ENCODE measurements at places on chromosomes 3 and 15. TPM values are rescaled to one million over a fixed set of nuclear protein-coding genes. Genes with fewer than 3 reads are reported as not detected.
A peak's percentile ranks its signal among the peaks of the same experiment; 100 is the strongest.

FANCD2OS gene
- total RNA-seq = not detected

PLSCR5 gene
- total RNA-seq = not detected

TF gene
- 0.65 TPM for total RNA-seq

CHCHD4 gene
- total RNA-seq = 3.6 TPM

PROK2 gene
- total RNA-seq = 0.65 TPM

- DNase-seq = no peak
Measured at GRCh38 chr15:89645680-89646079, 9.6 kb downstream of the KIF7 start.

GRCh38 chr15:99042892-99043291 is 35.3 kb upstream of the PGPEP1L start:
- DNase-seq = no peak

DNA sequence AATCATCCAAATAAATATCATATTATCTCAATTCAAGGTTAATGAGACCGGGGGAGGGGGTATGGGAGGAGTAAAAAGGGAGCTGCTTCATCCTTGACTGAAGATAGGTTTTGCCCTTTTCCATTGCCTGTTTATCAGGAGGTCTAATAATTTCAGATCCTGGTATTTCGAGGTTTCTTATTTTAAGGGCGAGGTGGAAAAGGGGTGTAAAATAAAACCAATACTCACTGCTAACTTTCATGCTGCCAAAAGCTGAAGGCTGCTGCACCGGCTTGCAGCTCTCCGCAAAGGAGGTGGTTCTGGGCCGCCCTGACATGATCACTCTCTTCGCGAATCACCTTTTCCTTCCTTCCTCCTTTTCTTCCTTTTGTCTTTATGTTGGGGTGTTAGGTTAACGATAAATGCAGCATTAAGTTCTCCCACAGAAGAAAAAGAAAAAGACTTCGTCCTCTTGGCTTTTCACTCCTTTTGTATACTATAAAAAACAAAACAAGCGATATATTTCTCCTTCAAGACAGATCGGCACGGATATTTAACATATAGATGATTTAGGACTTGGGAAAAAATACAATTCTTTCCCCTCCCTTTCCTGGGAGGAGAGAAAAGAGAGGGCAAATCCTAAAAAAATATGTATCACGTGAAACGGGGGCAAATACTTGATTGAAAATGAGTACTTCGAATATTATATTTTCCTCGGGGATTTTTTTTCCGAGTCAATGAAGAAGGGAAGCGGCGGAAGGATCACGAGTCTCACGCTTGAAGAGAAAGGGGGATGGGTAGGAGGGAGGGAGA is 932 bp downstream of the GSK3B start:
- peak; percentile 13 for DNase-seq

DNA sequence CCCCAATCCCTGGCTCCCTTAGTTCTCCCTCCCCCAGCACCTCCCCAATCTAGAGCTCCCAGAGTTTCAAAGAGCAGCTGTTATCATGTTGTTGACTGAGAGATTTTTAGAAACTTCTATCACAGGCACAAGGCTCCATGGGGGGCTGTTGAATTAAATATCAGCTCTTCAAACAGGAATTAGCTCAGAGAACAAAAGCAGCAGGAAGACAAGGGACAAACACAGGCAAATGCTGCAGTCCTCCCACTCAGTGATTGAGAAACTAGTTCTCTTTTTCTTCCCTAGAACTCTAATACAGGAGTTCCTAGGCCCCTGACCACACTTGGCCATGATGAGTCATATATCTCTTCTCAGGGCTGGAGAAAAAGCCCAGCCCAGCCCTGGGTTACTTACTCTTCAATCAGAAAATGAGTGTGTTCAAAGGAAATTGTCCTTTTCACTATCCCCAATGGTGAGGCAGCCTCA is 262.1 kb downstream of the IGSF11 start:
- no peak for DNase-seq

GRCh38 chr3:195160257-195160898 is 110.6 kb downstream of the XXYLT1 start:
- no peak for DNase-seq

DNA sequence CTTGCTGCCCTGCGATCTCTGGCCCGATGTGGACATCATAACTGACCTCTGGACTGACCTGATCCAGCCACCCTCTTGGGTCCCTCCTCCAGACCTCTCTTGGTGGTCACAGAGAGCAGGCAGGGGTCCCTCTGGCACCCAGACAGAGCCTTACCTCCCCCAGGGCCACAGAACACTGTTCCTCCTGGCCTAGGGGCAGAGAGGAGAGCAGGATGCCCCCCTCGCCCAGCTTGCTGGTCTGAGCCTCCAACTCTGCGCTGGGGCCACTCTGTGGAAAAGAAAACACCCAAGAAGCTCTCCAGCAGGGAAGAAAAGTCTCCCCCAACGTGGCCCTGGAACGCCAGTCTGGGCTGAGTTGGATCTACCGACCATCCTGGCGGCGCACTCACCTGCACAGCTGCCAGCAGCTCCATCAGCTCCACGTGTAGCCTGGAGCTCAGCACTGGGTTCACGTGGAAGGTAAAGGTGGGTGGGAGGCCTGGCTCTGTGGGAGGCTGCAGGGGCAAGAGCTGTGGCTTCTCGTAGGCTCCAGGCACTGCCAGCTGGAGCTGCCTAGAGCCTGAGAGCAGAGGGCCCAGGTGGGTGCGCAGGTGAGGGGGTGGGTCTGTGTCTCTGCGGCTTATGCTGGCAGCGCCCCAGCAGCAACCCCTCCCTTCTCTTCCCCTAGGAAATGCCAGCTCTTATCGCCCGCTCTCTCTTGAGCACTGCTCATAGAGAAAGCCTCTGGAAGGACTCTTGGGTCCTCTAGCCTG is 6.0 kb downstream of the PLA2G4F start:
- DNase-seq = no peak

- DNase-seq = no peak
Measured at GRCh38 chr15:70016511-70016994, 81.2 kb downstream of the TLE3 start.

GRCh38 chr15:53130943-53131342 is 340.8 kb upstream of the ONECUT1 start:
- no peak for DNase-seq

DNA sequence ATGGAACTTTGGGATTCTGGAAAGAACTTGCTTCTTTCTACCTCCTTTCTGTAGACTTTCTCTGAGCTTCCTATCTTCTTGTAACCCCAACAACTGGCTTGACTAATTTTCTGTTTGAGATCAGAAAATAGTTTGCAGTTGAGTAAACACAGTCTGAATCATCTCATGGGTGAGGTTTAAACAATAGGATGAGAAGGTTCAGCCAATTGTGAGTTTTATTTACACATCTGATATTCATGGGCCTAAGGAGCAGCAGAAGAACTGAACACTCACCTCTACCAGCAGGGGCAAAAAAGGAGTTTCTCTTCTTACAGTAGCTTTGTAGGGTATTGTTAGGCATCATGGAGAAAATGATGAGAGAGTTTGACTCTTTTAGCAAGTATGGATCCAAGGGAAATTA is 54.2 kb downstream of the DTWD1 start:
- DNase-seq = no peak

- no peak for DNase-seq
Measured at GRCh38 chr15:40334941-40335795, 5.6 kb downstream of the CCDC9B start.

GRCh38 chr3:172820492-172820891 is 70.0 kb downstream of the ECT2 start:
- DNase-seq = no peak

DNA sequence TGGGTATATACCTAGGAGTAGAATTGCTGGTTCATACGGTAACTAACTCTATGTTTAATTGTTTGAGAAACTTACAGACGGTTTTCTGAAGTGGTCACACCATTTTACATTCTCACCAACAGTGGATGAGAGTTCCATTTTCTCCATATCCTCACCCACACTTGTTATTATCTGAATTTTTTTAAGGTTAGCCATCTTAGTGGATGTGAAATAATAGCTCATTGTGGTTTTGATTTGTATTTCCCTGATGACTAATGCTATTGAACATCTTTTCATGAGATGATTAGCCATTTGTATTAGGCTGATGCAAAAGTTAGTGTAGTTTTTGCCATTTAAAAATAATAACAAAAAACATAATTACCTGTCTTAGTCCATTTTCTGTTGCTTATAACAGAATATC is 18.6 kb downstream of the CSTA start:
- no peak for DNase-seq

GRCh38 chr15:99431661-99432091 is 134.1 kb upstream of the MEF2A start:
- DNase-seq = no peak

DNA sequence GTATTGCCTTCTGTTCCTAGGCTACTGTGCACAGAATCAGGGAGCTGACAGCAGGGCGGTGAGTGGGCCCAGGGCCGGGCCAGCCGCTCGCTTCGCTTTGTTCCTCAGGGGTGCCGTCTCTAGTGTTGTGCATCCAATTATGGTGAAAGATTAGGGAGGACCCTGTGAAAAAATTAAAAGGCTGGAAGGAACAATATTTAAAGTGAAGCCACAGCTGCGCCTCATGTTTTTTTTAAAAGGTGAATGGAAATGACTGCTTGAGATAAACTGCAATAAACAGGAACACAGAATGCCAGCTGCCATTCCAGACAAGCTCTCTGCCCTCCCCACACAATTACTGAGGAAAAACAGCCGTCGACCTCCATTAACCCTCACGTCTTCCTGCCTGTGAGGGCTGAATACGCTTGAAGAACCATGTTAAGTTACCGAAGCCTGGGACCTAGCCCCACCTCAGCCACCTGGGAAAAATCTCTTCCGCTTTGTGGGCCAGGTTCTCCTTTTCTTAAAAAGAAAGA is 132.0 kb upstream of the IL12A start:
- DNase-seq = no peak

DNA sequence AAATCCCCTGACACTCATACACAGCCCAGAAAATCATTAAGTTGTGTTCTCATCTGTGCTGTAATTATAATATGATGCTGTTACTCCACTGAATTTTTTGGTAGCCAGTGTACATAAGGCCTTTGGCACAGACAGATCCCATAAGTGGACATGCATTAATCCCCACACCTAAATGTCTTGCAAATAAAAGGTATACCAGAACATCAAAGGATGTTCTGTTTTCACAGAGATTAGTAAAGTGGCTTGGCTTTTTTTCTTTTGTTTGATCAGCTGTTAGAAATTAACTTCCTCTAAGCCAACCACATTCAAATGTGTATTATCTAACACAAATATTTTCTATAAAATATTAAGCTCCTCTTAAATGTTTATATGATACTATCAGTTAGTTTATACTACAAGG is 2.7 kb downstream of the SST start:
- DNase-seq = no peak

GRCh38 chr3:58178528-58179234 is 32.1 kb downstream of the DNASE1L3 start:
- no peak for DNase-seq

Data from T-helper 17 cell (primary cell).